Fibroblast of skin of left quadriceps (primary cell): ENCODE measurements at places on chromosomes 12 and 14.
A peak's percentile ranks its signal among the peaks of the same experiment; 100 is the strongest.

- DNase-seq = no peak
Observed at GRCh38 chr12:48934312-48934706, 9.0 kb upstream of the FKBP11 start.

GRCh38 chr14:26984311-26985177, 386.7 kb upstream of the NOVA1 start:
- DNase-seq = peak; percentile 24

DNA sequence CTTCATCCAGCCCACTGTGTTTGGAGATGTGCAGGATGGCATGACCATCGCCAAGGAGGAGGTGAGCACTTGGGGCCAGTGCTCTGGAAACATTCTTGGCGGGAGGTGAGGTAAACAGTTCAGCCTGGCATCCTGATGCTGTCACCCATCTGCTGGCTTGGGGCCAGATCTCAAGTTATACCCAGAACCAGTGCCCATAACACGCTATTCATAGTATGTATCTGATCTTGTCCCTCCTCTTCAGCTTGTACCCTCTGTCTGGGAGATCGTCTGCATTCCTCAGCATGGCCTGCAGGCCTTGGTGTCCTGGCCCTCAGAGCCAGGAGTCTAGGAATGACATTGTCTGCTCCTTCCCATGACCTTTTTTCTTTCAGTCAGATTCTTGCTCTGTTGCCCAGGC, 31.4 kb downstream of the ALDH2 start:
- DNase-seq = no peak

GRCh38 chr14:56745097-56745496, 65.2 kb downstream of the OTX2 start:
- no peak for DNase-seq

- no peak for DNase-seq
Observed at GRCh38 chr12:70305794-70306193, 60.3 kb upstream of the KCNMB4 start.

DNA sequence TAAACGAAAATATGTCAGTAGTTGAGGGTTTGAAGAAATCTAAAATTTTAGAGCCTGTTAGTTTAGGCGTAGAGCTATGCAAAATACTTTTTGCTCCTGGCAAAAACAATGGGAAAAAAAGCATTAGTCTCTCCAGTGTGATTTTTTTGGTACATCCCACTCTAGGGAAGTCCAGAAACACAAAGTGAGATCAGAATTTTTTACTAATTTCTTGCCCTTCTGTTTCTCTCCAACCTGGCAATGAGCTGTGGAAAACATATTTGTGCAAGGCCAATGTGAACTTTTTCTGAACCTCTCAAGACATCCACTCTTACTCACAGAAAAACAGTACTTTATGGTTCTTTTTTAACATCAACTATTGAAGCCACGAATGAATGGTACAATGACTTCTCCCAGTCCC, 56.9 kb upstream of the DCN start:
- DNase-seq = no peak

DNA sequence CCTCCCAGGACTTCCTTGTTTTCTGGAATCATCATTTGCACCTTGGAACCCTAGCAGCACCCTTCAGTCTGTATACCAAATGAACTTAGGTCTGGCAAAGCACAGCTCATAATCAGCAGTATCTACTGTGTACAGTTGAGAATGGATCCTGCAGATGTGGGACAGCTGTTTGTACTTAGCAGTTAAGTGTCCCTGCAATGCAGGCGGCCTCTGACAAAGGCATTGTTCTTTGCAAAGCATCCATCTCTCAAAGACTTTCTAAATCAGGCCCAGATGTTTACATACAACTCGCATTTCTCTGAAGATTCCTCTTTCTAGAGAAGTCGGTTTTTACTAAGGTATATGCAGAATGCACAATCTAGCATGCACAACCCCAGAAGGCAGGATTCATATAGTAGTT, 170.5 kb upstream of the RBM19 start:
- peak; percentile 1 for DNase-seq

DNA sequence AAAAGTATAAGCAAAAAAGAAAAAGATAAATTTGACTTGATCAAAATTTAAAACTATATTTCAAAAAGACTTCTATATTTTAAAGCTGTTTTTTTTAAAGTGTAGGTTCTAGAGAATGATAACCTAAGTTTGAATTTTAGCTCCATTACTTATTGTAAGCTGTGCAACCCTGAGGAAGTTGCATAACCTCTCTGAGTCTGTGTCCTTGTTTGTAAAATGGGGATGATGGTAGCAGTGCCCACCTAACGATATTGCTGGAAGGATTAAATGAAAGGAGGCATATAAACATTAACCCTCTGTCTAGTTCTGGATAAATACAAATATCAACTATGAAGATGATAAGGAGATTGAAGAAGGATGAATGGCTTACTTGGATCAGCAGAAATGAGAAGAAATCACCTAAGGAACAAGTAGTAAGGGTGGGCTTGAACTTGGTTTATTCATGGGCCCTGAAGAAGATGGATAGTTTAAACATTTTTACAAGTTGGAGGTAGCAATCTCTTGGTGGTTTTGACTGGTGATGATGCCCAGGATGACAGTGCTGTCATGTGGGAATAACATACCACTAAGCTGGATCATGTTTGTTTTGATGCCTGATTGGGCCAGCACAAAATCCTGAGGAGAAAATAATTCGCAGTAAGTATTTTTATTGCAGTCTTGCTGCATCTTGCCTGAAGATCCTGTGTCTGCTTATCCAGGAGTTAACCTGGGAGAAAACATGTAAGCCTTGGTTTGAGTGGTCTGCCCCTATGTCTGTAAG, 35.0 kb downstream of the TXNRD1 start:
- DNase-seq = no peak

DNA sequence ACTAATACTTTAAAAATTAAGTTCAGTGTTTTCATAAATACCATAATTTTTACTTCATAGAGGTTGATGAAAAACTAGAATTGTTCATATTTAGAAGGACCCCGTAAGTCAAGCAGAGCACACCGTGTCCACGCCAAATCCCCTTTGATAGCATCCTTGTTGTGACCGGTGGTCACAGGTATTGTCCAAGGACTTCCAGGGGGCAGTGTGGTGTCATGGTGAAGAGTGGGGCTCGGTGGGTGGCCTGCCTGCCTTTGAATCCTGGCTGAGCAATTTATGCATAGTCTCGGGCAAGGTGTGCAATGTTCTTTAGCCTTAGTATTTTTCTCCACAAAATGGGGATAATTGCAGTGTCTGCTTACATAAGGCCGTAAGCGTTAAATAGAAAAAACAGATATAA, 169.9 kb downstream of the KTN1 start:
- DNase-seq = no peak
